Activated naive CD4-positive, alpha-beta T cell treated with anti-CD3 and anti-CD28 coated beads, Interleukin-2, amount 10 ng/mL, durations not matched to agents 7 days and 5 days (primary cell): ENCODE measurements at places on chromosomes 7 and 10.
A peak's percentile ranks its signal among the peaks of the same experiment; 100 is the strongest.

DNA sequence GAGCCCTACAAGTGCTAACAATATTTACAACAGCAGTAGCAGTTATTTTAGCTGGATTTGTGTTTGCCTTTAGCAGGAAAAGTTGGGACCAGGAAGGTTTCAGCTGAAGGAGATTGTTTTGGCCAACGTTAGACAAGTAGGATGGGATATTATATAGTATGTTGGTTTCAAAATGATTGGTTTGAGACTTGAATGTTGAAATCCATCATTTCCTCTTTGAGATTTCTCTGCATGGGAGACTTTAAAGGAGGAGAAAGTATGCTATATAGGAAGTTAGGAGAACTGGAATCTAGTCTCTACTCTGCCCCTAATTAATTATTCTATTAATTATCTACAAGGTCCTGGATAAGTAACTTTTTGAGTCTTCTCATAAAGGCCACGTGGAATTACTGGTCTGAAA, 263.8 kb downstream of the PTEN start:
- H3K4me3 ChIP-seq = no peak overlapping the region
- peaks cover 14% of the 10 kb centered on the region for H3K27me3 ChIP-seq
- H3K36me3 ChIP-seq = no peaks in the 10 kb centered on the region
- no peaks in the 10 kb centered on the region for H3K4me1 ChIP-seq

GRCh38 chr10:86730227-86730626, 26.2 kb upstream of the BMPR1A start:
- no peak for DNase-seq
- peaks cover 38% of the 10 kb centered on the region for H3K27me3 ChIP-seq
- H3K27ac ChIP-seq = no peak overlapping the region

DNA sequence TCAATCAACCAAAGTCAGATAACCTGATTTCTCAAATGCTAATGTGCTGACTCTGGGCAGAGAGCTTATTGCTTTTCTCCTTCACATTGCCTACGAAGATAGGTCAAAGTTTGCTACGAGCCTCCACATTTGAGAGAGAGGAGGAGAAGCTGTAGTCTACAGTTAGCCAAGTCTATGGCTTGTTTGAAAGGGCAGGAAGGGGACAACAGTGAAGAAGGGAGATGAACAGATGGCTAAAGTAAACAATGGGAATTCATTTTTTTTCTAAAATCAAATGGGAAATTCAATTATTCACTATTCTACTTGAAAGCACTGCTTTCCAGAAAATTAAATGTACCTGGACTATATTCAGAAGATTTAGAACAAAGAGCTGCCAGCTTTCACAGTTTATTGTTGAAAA, 126.7 kb upstream of the C1QL3 start:
- no peaks in the 10 kb centered on the region for H3K4me1 ChIP-seq
- DNase-seq = no peak
- H3K4me3 ChIP-seq = no peak overlapping the region
- no peak overlapping the region for H3K27ac ChIP-seq

DNA sequence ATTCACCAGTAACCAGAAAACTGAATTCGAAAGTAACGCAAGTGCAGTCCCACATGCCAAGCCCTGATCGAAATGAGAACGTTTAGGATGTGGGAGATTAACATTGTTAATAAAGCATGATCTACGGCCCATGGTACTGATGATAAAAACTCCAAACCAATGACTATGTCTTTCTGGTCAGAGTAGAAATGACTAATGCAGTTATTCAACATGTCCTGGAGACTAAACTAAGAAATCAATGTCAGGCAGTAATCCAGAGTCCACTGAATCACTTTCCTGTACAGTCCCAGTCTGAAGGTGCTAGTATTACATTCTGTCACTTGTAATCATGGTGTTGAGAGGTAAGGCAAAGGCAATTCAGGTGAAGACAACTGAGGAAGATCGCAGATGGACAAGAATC, 14.4 kb downstream of the NPSR1 start:
- H3K4me1 ChIP-seq = no peaks in the 10 kb centered on the region
- H3K36me3 ChIP-seq = no peaks in the 10 kb centered on the region
- no peak overlapping the region for H3K4me3 ChIP-seq
- no peak overlapping the region for H3K27ac ChIP-seq
- no peak for DNase-seq
- no peaks in the 10 kb centered on the region for H3K27me3 ChIP-seq

DNA sequence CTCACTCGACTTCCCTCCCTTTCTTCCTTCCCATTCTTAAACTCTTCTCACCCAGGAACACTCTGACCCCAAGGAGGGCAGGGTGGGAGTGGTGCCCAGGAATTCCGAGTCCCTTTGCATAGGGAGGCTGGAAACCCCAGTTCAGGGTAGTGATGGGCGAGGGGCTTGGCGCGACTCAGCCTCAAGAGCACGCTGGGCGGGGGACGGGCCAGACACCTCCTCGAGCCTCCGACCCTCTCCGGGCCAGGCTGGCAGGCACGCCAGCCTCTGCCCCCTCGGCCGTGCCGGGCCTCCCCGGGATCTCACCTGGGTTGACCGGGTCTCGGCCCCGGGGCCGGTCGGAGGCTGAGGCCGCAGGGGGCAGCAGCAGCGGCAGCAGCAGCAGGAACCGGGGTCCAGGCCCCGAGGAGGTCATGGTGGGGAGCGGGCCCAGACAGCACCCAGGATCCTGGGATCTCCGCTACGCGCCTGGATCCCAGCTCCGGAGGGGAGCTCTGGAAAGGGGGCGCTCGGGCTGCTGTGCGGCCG, 457 bp downstream of the PLOD3 start:
- H3K4me1 ChIP-seq = peaks cover 42% of the 10 kb centered on the region
- no peaks in the 10 kb centered on the region for H3K27me3 ChIP-seq
- peaks cover 37% of the 10 kb centered on the region for H3K36me3 ChIP-seq
- peak overlapping the region; percentile 88 for H3K27ac ChIP-seq
- H3K4me3 ChIP-seq = peak overlapping the region; percentile 96

DNA sequence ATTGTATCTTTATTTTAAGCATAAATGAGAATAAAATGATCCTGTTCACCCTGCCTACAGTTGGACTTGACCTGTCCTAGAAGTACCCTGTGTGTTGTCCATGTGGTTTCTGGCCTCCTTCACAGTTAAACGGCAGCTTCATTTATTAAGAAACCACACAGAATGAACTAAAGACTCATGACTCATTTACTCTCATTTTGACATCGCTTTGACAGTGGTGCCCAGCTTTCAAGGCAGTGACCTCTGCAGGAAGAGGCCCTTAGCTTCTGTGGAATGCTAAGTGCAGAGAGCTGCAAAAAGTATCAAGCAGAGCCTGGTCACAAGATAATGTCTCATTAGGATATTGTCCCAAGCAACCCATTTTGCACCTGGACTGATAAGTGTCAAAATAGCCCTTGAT, 93.4 kb downstream of the AVL9 start:
- H3K27ac ChIP-seq = no peak overlapping the region
- peaks cover 5% of the 10 kb centered on the region for H3K4me1 ChIP-seq
- no peak for DNase-seq
- H3K27me3 ChIP-seq = peaks cover under 1% of the 10 kb centered on the region

DNA sequence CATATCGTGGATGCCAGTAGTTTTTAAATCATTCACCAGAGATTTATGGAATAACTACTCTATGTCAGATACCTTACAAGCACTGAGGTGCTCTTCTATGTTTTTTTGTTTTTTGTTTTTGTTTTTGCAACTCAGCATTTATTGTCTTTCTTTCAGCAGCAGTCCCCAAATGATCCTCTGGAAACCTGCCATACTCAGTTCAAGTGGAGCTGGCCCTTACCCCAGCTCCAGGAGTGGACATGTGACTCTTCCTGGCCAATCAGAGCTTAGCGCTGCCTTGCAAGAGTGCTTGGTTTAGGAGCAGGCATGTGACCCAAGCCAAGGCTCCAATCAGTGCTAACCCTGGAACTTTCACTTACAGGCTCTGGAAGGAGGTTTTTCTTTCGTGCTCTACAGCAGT, 356.6 kb upstream of the ZMIZ1 start:
- no peak overlapping the region for H3K4me3 ChIP-seq
- H3K27ac ChIP-seq = no peak overlapping the region
- H3K36me3 ChIP-seq = no peaks in the 10 kb centered on the region
- H3K27me3 ChIP-seq = peaks cover 12% of the 10 kb centered on the region
- H3K4me1 ChIP-seq = no peaks in the 10 kb centered on the region

DNA sequence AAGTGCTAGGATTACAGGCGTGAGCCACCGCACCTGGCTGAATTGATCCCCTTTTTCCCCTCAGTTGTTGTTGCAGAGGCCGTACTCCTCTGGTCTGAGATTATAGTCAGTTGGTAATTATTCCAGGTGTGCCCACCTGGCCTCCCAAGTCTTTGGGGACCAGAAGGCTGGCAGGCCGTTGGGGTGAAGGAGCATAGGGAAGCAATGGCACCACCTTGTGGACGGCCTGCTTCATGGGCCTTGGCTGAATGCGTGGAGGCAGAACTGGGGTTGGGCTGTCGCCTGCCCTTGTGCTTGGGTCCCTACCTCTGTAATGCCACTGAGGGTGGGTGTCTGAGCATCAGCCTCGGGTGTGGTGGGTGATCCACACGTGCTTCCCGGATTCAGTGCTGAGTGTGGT, 125.7 kb downstream of the RGS10 start:
- no peaks in the 10 kb centered on the region for H3K4me1 ChIP-seq
- DNase-seq = peak; percentile 82
- no peaks in the 10 kb centered on the region for H3K27me3 ChIP-seq
- no peak overlapping the region for H3K4me3 ChIP-seq
- H3K36me3 ChIP-seq = no peaks in the 10 kb centered on the region
- H3K27ac ChIP-seq = no peak overlapping the region

GRCh38 chr7:36057323-36057722, 95.7 kb upstream of the EEPD1 start:
- peaks cover 27% of the 10 kb centered on the region for H3K27me3 ChIP-seq
- H3K27ac ChIP-seq = no peak overlapping the region
- no peaks in the 10 kb centered on the region for H3K4me1 ChIP-seq
- H3K36me3 ChIP-seq = no peaks in the 10 kb centered on the region
- no peak for DNase-seq
- H3K4me3 ChIP-seq = no peak overlapping the region

- no peak overlapping the region for H3K27ac ChIP-seq
- H3K4me3 ChIP-seq = no peak overlapping the region
- H3K27me3 ChIP-seq = peaks cover 63% of the 10 kb centered on the region
- H3K36me3 ChIP-seq = no peaks in the 10 kb centered on the region
- DNase-seq = no peak
These were observed 39.7 kb downstream of the OAT start for GRCh38 chr10:124378881-124379471.

GRCh38 chr10:70974351-70974901, 86.1 kb upstream of the PCBD1 start:
- no peak for DNase-seq
- H3K36me3 ChIP-seq = no peaks in the 10 kb centered on the region
- H3K4me3 ChIP-seq = no peak overlapping the region
- H3K4me1 ChIP-seq = no peaks in the 10 kb centered on the region
- H3K27me3 ChIP-seq = peaks cover 36% of the 10 kb centered on the region

DNA sequence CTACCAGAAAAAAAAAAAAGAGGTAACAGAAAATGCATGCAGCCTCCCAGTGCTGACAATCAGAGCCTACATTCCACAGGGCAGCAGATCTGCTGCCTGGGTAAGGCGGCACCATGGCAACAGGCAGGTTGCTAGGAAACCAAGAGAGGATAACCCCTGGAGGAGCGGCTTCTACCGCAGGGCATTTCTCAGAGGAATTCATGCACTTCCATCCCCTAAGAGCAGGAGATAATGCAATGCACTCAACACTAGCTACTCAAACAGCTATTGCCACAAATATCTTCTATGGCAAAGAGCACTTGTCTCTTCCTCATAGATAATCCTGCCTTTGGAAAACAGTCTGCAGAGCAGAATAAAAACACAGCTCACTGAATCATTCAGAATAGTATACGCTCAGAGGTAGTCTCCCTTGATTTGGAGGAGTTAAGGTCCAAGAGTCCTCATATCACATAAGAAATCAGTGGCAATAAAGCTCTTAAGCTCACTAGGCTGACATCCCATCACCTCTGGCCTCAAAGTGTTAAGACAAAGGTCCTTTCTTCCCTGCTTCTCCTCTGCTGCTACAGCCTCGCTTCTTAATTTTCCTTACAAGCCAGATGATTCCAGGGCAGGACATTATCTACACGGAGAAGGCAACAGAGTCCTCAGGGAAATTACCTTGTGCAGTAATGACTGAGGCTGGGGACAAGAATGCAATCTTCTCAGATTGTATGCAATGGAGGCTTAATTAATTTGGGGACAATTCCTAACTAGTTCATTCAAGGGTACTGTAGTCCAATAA, 10.7 kb downstream of the PSAP start:
- H3K4me1 ChIP-seq = peaks cover 54% of the 10 kb centered on the region
- H3K4me3 ChIP-seq = no peak overlapping the region
- H3K27ac ChIP-seq = peak overlapping the region; percentile 4
- DNase-seq = no peak

DNA sequence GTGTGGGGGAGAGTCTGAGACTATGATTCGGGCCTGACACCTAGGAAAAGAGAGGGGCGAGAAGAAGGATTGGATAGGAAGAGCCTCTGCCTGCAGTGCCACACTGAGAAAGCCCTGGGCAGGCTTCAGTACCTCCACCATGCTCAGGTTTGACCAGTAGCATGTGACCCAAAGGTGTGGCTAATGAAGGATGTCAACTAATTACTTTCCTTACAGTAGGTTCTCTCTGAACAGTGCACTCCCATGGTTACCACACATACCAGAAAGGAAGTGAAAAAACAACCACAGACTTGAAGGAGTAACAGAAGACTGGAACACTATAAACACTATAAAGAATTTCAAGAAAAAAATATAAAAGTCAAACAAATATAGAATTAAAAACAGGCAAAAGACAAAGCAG, 46.2 kb downstream of the SEM1 start:
- peak overlapping the region; percentile 1 for H3K27ac ChIP-seq
- H3K36me3 ChIP-seq = peaks cover 1% of the 10 kb centered on the region
- peaks cover 16% of the 10 kb centered on the region for H3K4me1 ChIP-seq
- DNase-seq = no peak
- no peaks in the 10 kb centered on the region for H3K27me3 ChIP-seq
- no peak overlapping the region for H3K4me3 ChIP-seq
